ENCODE measurements at places on chromosomes 12 and 14.

GRCh38 chr14:92657457-92658142 is 90.8 kb downstream of the LGMN start:
- no peak for DNase-seq

DNA sequence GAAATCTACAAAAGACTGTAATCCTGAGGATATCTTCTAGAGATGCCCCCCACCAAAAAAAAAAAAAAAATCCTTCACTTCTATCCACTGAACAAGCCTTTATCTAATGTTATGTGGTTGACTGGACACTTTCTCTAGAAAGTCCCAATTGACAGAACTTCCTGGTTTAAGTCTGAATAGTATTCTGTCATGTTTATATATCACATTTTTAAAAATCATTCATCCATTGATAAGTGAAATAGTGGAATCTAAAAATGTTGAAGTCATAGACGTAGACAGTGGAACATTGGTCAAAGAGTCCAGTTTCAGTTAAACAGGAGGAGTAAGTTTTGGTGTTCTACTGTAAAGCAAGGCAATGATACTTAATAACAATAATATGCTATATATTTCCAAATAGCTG is 297.0 kb downstream of the SSPN start:
- DNase-seq, result no peak

DNA sequence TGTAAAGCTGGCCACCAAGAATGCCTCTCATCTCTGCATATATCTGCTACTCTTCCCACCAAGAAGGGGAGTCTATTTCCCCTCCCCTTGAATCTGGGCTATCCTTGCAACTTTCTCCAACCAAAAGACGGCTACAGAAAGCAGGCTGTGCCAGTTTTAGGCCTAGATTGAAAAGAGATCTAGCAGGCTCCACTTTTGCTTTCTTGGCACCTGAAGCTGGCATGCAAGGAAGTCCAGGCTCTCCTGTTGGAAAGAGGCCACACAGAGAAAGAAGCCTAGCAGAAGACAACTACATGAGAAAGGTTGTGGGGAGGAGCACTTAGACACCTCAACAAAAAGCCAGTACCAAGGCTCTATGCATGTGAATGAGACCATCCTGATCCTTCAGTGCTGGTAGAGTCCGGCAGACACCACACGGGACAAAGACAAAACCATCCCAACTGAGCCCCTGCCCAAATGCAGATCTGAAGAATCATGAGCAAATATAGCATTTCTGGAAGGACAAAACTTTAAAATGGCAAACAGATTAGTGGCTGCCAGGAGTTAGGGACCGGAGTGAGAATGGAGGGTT is 68.0 kb downstream of the SPPL3 start:
- no peak for DNase-seq

DNA sequence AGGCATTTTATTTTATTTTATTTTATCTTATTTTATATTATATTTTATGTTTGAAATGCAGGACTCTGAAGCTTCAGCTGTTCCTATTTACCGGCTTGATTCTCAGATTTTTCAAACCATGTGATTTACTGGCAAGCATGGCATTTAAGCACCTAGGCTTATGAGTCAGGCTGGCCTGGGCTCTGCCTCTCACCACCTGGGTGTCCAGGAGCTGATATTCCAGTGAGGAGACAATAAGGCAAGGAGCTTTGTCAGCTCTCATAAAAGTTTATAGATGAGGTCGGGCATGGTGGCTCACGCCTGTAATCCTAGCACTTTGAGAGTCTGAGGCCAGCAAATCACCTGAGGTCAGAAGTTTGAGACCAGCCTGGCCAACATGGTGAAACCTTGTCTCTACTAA is 2.1 kb downstream of the DAO start:
- no peak for DNase-seq

All from H4 (cell line).